ENCODE measurements at places on chromosomes 16 and 17.

GRCh38 chr16:56388209-56388608 is 37.1 kb downstream of the AMFR start:
- no peak for DNase-seq

- DNase-seq: no peak
These were observed 254.2 kb downstream of the KCNJ2 start for GRCh38 chr17:70423562-70423961.

DNA sequence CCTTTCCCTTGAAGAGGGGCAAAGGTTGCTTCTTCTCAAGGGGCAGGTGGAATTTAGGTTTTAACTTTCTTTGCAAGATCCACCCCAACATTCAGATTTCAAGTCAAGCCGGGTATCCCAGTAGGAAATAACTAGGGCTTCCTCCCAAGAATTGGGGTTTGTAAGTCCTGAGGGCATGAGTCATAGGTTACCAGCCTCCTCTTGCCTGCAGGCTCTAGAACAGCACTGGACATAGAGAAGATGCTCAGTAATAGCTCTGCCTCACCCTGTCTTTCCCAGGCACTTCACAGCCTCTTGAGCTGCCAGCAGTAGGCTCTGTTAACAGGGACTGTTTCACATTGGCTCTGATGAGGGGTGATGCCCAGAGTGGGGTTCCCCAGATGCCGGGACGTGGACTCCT is 35.8 kb upstream of the ZFP90 start:
- DNase-seq: no peak

- no peak for DNase-seq
These were observed 10.9 kb upstream of the CXCL16 start for GRCh38 chr17:4750606-4751005.

- no peak for DNase-seq
These were observed 268.1 kb downstream of the NPIPA8 start for GRCh38 chr16:18068477-18068876.

- no peak for DNase-seq
These were observed 49.1 kb downstream of the ADCY7 start for GRCh38 chr16:50315346-50315997.

DNA sequence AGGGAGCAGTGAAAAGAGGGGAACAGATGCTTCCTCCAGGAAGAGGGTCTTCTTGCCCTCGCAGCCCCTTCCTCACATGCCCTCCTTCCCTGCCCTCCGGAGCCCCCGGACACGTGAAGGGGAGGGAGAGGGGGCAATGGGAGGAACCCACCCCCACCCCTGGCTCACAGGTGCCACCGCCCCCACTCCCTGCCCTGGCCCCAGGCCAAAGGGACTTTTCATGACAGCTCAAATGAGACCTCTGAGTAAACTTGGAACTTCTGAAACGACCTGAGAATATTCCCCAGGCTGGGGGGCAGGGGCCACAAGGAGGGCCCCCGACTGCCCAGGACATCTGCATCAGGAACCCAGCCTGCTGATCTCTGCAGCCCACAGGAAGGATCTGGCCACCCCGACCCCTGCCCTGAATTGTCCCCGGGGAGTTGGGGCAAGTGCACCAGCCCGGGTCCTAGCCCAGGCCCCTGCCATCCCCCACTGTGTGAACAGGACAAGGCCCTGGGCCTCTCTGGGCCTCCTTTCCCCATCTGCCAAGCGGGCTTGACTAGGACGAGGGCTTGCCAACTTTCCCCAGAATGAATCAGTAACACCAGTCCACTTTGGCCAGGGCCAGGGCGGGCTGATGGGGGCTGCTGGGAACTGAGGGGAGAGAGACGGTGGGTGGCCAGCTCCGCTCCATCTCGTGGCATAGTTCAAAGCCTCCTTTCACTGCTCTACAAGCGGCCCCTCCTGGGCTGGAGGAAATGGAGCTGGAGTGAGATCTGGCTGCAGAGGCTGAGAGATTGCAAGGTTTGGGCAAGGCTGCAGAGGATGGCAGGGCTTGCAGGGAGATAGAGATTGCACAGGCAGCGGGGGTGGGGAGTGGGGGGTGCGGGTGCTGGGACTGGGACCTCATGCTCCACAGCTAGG is 3.8 kb downstream of the IL21R start:
- no peak for DNase-seq

DNA sequence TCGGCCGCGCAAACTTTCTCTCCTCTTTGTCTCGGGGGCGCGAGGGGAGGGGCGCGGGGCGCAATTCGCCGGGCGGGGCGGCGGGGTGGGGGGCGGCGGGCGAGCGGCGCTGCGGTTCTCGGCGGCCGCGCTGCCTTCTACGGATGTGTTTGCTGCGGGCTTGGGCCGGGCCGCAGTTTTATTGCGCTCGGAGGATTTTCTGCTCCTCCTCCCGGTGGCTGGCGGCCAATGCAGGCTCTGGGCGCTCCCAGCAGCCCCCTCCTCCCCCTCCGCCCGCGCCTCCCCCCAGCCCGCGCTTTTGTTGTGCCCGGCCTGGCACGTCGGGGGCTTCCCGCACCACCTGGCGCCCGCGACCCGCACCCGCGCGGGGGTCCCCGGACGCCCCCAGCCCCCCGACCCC is at the start of gene TIMP2:
TSS of gene TIMP2 (minus strand) at position 154 of the 400 bp plus-strand sequence. CDS start 299 bp downstream, outside the sequence.
- peak; percentile 72 for DNase-seq

- DNase-seq: no peak
These were observed 6.7 kb downstream of the ERI2 start for GRCh38 chr16:20799599-20799998.

DNA sequence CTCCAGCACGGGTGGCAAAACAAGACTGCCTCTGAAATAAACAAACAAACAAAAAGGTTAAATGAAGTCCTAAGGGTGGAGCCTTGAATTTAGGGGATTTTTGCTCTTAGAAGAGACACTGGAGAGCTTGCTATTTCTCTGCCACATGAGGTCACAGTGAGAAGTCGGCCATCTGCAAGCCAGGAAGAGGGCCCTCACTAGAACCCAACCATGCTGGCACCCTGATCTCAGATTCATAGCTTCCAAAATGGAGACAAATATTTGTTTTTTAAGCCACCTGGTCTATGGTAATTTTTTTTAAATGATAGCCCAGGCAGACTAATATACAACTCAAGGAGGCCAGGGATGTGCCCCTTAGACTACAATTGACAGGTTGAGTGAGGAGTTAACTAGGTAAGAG is 255.5 kb downstream of the XYLT1 start:
- no peak for DNase-seq

DNA sequence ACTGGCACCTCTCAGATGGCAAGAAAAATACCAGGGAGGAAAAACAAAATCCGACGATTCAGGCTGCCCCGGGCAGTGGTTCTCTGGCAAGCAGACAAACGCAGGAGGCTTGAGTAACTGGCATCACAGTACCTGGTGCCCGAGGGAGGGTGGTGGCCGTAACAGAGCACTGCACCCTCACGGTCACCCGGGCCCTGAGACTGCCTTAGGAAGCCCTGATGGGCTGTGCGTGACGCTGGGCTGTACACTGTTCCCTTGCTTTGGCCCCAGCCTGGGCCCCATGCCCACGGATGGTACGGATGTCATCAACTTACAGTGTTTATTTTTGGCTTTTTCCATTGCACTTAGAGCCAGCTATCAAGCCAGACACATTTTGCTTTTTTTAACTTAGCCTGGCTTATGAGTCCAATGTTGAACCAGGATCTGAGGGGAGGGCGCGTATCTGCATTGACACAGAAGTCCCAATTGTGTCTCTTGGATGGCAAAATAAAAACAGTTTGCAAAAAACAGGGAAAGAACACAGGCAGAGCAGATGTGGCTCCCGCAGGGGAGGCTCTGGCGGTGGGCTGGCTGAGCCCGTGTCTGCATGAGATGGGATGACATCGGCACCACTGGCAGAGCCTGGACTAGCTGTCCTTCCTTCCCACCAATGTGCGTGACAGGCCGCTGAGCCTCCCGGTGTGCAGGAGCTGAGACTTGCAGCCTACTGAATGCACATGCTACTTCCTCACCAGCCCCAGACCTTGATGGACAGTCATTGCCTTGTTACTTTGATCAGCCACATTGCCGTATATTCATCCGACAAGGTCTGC is 287.7 kb downstream of the FOXL1 start:
- no peak for DNase-seq

GRCh38 chr16:24511174-24511573 is 28.2 kb upstream of the RBBP6 start:
- DNase-seq: no peak

DNA sequence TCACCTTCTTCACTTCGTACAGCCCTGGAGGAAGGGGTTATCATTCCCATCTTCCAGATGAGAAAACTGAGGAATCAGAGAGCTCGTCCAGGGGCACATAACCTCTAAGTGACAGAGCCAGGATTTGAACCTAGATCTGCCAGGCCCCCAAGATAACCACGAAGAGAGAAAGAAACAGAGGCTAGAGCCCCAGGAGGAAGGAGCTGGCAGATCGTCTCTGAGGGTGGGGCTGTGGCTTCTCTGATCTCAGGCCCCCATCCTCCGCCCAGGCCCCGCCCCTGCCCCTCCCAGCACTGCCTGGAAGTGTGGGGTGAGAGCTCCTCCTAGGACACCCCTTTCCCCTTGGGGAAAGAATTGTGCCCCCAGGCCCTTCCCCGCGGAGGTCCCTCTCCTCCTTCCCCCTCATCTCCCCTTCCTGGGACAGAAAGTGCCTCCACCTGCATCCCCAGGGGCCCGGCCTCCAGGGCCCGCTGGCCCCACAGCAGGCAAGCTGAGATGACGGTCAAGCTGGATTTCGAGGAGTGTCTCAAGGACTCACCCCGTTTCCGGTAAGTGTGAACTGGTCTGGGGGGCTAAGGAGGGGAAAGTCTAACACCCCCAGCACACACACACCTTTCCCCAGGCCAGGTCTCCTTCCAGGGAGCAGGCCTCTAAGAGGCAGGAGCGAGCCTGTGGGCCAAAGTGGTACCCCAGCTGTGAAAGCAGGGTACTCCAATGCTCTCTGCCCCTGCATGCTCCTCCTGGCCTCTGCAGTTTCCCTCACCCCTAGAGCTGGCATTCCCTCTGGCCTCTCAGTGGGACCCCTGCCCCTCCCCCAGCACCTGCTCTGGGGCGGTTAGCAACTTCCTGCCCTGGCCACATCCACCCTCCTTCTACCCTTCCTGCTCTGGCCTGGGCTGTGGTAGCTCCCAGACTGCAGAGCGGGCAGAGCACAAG is at the start of gene ACAP1:
TSS of gene ACAP1 (plus strand) at position 290 of the 936 bp plus-strand sequence. CDS start at position 496, 206 bp downstream.
- DNase-seq: no peak

DNA sequence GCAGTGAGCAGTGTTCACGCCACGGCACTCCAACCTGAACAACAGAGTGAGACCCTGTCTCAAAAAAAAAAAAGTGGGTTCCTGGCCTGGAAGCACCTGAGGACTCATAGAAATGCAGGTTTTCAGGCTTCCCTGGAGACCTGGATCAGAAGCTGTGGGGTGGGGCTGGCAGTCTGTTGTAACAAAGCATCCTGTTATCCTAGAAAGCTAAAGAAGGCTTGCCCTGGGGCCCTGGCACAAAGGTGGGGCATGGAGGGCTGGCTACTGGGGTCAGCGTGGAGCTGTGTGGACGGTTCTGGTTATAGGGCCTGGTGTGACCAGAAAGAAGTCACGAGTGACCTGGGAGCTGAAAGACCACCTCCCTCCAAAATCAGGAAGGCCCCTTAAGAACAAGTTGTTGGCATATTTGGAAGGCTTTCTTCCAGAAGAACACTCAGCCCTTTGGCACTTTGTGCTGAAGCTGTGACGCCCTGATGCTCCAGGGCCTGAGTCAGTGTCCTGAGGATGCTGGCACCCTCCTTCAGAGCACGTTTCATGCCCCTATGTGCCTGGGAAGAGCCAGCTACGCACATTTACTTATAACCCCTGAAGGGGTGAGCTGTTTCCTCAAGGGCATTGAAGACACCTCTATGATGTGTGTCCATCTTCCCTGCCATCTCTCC is 6.2 kb downstream of the CRISPLD2 start:
- DNase-seq: no peak

- DNase-seq: no peak
These were observed 143.8 kb downstream of the AXIN2 start for GRCh38 chr17:65417406-65418221.

DNA sequence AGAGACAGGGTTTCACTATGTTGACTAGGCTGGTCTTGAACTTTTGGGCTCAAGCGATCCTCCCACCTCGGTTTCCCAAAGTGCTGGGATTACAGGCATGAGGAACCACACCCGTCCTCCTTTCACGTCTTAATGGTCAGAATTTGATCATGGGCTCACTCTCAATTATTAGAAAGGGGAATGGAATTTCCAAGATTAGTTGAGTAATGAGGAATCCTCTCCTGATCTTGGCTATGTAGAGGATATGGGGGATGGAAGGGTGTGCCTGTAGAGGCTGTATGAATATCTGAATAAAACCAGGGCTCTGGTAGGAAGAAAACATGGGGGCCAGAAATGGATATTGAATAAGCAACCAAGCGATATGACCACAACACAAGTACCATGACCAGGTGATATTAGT is 25.9 kb upstream of the SMURF2 start:
- DNase-seq: no peak

DNA sequence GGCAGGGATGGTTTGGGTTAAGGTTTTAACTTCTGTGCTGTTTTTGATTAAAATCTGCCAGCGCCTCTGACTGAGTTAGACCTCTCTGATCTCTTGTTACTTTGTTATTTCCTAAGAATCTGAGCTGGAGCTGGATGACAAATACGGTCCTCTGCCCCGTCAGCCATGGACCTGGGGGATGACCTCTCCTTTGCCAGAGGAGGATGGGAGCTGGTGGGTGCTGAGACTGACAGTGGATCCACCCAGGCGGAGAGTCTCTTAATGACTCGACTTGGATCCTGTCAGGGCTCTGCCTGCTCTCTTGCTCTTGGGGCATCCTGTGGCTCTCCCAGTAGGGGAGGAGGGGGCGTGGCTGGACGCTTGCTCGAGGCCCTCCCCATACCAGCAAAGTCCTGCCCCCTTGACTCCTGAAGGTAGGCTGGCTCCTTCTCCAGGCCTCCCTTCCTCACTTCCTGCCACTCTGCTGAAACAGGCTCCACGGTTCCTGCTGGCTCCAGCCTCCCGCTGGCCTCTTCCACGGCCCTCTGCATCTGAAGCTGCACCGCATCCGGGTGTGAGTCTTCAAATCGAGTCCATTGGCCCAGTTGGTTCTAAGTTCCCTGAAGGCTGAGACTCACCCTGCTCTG is 24.8 kb upstream of the MAP3K14 start:
- no peak for DNase-seq

DNA sequence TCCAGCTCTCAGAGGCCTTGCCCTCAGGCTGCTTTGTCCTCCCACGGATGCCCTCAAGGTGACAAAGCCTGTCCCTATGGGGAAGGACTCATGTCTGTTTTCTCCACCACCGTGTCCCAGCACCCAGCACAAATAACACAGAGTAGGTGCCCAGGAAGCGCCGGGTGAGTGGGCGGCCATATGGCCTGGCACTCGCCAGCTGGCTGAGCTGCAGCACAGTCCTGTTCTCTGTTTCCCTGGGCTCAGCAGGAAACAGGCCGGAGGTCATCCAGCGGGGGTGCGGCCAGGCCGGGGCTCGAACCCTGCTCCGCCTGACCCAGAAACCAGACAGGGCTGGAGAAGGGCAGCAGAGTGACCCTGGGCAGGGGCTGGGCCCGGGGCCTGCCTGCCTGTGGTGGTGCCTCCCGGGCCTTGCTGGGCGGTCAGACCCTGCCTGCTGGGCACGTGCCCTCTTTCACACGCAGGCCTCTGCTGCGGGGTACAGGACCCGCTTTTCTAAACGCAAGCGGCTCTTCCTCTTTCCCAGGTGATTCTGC is 139.0 kb upstream of the CIBAR2 start:
- no peak for DNase-seq

Data from NCI-H1105 (cell line).